ENCODE measurements at places on chromosomes 2 and 18. TPM values are rescaled to one million over a fixed set of nuclear protein-coding genes. Genes with fewer than 3 reads are reported as not detected.

AQP12B gene
- under 0.01 TPM for total RNA-seq

- DNase-seq, result no peak
These were observed 990 bp upstream of the GDF7 start for GRCh38 chr2:20666005-20666303.

- DNase-seq, result no peak
These were observed 565.2 kb upstream of the LINC00305 start for GRCh38 chr18:64714086-64714485.

- no peak for DNase-seq
These were observed 91.2 kb downstream of the SLC8A1 start for GRCh38 chr2:40360652-40361051.

- DNase-seq, result no peak
These were observed 25.2 kb downstream of the HRH4 start for GRCh38 chr18:24485681-24486080.
